GM04503 (cell line): ENCODE measurements at places on chromosomes 6 and 20.

DNA sequence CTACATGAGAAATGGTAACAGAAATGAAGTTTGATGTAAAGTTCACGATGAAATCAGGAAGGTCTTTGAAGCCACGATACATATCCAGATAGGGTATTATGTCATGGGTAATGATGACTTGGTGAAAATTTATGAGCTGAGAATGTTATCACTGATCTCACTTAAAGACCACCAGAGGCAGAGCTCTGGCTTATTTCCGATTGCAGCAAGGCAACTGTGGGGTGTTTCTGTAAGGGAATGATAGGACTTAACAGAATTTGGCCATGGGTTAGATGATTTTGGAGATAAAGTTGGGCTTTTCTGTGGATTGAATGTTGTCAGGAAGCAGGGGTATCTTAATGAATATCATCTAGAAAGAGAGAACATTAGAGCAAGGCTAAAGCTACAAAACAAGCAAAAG, 508.4 kb downstream of the HDGFL1 start:
- DNase-seq, result no peak

DNA sequence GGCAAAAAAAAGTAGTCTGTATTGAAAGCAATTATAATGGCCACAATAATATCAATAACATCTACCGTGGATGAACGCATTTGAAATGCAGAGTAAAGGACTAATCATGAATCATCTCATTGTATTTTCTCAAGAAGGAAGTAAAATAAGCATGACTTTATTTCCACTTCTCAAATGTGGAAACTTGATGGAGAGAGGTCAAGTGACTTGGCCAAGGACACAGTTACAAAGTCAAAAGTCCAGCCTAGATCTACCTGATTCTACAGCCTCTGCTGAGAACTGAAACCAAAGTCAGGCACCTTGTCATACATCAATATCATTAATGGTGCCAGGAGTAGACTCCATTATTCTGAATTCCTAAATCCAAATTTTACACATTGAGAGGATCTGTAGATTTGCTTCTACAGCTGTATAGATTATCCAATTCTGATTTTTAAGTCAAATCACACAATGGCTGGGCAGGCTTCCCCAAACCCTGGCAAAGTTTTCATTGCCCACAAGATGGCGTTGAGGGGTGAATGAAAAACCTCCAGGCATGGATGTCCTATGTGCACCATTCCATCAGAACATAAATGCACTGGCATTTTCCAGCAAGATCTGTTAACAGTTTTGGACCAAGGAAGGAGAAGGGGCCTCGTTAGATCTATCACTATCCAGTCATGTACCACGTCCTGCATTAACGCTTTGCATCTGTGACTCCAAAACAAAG, 423.1 kb downstream of the MAFB start:
- no peak for DNase-seq

DNA sequence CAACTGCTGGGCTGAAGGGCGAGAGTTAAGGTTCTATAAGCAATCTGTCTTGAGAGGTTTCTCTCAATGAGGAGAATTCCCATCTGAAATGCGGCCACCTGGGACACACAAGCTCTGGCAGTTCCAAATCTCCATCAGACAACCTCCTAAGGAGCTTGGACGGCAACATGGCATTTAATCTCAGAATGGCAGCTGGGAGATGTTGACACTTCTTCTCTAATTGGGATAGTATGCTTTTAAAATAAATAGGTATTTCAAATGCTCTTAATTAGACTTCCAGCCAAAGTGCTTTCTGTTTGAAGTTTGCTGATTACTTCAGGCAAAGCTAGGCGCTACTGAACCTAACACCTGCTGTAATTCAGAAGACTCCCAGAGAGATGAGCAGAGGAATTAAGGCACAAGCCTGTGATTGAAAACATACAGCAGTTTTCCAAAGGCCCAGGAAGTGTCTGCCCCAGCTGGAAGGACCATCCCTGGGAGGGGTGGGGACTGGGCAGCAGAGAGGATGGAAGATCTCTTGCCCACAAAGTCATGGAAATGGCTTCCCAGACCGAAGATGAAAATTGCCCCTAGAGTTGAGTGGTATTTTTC, 59.1 kb upstream of the KCNK16 start:
- no peak for DNase-seq

DNA sequence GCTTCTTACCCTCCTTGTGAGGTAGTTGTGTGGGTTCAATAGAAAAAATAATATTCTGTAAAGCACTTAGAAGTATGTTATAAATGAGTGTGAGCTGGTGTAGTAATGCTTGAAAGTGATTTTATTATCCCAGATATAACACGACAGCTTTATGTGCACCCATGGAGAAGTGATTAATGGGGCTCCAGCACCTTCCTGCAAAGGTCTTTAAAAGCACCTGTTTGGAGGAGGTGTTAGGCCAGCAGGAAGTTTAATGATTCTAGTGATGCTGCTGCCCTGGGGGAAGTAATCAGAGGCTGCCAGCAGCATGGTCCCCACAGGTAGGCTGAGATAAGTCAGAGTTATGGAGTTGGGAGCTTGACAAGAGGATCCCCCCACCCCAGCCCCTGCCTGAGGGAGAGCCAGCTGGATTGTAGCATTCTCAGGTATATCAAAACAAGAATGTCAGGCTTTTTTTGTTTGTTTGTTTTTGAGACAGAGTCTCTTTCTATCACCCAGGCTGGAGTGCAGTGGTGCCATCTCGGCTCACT, 166.3 kb downstream of the PHACTR1 start:
- no peak for DNase-seq

GRCh38 chr20:1964061-1964460, 29.8 kb downstream of the PDYN start:
- DNase-seq, result no peak

DNA sequence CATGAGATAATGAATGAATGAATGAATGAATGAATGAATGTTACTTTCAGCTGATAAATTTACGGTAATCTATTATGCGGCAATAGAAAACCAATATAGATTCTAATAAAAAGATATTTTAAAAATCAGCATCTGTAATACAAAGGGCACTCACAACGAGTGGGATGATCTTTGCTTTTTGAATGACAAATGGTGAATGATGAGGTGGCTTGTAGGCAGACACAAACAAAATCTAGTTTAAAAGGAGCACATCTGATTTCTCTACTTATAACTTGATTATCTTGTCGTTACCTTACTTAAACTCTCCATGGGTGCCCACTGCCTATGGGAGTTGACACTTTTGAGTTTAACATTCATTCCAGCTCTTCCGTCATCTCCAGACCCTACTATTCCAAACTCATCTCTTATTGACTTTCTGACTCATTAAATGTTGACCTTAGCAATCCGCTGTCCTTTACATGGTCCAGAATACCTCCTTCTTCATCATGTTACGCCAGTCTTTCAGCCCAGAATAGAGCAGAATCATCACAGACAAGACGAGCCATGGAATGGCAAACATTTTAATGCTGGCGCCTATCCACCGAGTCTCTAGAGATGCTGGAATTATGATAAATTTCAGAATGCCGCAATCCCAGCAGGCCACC, 41.3 kb downstream of the NHLRC1 start:
- DNase-seq, result no peak

DNA sequence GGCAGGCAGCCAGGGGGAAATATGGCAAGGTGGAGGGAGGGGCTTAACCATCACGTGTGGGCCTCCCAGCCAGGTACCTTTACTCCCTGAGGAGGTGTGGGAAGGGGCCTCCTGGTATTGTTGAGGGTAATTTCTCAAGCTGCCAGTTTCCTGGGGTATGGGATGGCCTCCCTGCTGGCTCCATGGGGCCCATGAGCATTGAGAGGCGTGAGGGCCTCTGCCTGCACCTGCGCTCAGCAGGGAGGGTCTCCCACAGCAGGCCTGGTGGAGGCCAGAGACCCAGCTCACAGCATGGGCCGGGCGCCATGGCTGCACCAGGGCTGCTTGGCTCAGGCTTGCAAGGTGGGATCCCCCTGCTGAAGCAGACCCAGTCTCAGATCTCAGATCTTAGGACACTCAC, 113.0 kb downstream of the GRM4 start:
- DNase-seq, result no peak

GRCh38 chr20:31653561-31653960, 15.8 kb downstream of the COX4I2 start:
- DNase-seq, result no peak

- DNase-seq, result no peak
Observed at GRCh38 chr20:63969838-63970713, at the start of gene ZNF512B. ZNF512B (minus strand) TSS chr20:63969930; CDS start chr20:63967950, 1,980 bp downstream.

DNA sequence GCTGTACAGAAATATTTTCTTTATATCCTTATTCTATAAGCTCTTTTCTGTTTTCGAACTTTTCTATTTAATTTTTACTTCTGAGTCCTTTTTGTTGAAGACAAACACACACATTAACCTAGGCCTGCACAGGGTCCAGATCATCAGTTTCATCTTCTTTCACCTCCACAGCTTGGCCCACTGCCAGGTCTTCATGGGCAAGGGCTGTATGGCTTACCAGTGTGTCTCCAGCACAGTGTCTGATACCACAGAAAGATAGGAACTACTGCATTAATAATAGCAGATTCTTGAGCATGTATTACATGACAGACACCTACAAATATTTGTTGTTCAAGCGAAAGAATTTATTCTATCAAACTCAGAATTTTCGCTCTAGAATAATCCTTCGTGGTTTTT, 24.4 kb downstream of the QKI start:
- DNase-seq, result no peak

- no peak for DNase-seq
Observed at GRCh38 chr6:32837651-32838113, 857 bp downstream of the TAP2 start.

DNA sequence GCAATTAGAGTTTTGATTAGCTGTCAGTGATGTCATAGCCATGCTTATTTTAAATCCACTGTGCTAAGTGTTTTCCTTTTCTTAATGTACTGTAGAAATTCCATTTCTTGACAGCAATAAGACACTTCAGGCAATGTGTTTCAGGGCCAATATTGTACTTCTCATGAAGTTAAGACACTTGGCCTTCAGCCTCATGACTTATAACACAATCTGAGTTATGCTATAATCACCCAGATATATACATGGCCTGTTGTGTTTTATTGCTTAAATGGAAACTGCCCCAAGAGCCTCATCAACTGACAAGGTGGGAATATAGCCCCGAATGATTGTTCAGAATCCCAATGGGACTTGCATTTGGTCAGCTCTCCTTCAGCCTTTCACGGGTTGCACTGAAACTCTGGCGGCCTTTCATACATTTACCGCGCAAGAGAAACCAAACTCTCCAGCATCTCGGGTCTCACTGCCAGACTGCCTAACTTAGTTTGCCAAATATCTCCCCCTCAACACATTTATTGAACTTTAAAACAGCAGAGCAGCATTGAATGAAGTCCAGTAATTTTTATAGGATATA, 44.2 kb upstream of the TBX18 start:
- no peak for DNase-seq

DNA sequence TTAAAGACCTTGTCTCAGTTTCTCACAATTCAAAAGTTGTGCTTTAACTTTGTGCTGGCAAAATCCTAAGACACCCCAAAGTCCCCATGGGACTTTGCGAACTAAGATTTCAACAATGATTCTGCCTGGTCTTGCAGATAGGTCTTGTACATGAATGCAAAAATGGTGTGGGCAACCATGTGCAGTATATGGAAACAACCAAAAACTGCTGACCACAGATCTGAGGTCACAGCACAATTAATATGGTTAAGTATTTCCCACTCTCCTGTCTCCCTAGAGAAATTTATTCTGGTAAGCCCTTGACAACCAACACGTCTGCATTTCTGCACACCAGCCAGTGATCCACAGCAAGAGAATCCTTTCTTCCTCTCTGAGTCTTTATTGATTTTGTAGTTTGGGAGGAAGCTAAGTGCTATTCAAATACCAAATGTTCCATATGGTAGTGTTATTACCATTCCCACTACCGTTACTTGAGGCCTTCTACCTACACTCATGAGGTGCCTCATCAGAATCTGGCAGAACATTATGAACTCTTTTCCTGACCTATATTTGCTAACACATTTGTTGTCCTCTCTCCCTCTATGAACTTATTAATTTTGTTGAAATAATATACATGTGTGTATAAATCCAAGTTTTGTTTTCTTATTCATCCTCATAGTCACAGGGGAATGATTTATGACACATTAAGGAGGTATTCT, 178.7 kb downstream of the ATXN1 start:
- no peak for DNase-seq

- DNase-seq, result no peak
Observed at GRCh38 chr6:130381459-130382380, 15.9 kb downstream of the TMEM200A start.

DNA sequence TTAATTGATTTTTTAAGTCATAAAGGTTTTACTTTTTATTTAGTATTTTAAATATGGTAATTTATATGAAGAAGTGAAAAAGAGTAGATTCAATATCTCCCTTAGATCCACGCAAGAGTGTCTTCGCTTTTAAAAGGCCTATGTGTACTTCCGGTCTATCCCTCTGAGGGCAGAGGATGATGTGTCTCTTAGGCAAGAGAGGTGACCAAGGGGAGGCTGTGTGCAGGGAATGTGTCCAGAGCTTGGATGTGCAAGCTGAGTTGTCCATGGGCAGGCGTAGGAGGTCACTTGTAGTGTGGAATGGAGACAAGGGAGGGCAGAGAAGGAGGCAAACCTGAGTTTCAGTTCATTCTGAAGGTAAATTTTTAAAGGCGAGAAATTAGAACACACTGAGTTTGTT, 113.9 kb downstream of the CRYBG1 start:
- DNase-seq, result no peak

DNA sequence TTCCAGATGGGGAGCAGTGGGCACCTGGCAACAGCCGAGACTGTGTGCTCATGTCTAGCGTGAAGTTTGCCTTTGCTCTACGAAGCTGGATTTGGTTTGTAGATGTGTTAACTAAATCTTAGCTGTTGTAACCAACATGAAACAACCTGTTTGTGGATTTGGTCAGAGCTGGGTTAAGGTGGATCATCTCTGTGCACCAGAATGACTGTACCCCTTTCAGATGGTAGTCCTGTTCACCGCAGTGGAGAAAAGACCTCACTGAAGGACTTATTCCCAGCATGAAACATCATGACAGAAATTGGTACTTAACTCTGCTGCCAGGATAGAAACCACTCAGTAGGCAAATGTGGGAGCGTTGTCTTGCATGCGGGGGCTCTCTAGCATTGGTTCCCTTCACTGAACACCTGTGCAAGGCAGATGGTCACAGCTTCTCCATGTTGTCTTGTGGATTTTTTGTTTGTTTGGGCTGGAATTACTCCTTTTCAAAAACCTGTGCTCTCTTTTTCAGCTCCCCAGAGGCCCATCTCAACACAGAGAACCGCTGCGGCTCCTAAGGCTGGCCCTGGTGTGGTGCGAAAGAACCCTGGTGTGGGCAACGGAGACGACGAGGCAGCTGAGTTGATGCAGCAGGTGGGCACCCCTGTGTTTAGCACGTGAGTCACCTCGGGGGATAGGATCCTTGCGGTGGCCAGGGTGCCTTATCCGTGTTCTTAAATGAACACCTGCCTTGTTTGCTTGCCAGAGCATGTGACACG, 19.3 kb upstream of the EFCAB8 start:
- no peak for DNase-seq

DNA sequence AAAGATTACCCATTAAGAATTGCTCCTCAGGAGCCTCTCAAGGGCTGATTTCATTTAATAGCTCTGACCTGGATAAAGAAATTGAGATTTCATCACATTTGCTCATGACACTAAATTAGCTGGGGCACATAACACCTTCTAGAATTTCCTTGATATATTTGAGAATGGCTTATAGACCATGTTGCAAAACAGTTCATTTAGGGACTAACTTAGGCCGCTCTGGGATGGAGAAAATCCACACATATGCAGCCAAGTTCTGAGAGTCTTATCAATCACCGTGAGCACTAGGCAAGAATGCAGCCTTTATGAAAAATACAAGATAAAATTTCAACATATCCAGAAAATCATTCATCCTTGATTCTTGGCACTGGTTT, 91.0 kb upstream of the MCHR2 start:
- DNase-seq, result no peak
